ENCODE measurements at places on chromosomes 3 and 15.

- DNase-seq = no peak
Observed at GRCh38 chr3:35383719-35384555, 255.4 kb upstream of the ARPP21 start.

- no peak for DNase-seq
Observed at GRCh38 chr3:133840767-133841166, 35.2 kb downstream of the SRPRB start.

DNA sequence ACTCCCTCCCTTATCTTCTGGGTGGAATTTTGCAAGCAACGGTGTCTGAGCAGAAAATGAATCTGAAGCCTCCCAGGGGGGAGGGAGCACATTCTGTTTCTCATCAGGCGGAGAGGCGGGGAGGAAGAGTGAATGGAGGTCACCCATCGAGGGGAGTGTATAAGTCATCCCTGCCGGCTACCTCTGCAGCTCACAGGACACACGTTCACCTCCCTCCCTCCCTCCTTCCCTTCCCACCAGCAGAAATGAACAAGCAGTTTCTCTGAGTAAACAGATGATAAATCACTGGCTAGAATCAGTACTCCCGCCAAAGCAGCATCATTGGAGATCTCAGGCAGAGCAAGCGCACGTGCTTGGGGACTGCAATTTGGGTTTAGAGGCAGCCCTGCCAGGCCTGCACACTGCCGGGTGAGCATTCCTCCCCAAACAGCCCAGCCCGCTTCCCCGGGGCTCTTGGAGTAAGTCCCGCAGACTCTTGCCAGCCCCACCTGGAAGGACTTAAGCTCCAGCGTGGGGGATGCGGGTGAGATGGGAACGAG is 38.3 kb downstream of the CPN2 start:
- no peak for DNase-seq

DNA sequence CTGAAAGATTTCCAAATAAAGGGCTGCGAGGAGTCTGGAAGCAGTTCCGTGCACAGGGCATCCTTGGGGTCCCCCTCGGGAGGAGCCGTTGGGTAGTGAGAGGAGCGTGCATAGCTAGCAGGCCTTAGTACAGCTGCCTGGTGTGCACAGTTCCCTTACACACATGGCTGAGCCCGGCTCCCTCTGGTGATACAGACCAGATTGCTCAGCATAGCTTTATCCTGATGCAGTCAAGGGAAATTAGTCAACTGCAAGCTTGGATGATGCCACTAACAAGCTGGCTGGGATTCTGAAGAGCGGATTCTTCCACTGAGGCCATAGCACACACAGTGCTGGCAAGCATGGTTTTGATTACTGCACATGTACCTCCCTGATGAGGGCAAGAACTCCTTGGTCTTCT is 349.4 kb downstream of the LRTM1 start:
- DNase-seq = no peak
